ENCODE measurements at places on chromosomes 16 and 17.
A peak's percentile ranks its signal among the peaks of the same experiment; 100 is the strongest.

DNA sequence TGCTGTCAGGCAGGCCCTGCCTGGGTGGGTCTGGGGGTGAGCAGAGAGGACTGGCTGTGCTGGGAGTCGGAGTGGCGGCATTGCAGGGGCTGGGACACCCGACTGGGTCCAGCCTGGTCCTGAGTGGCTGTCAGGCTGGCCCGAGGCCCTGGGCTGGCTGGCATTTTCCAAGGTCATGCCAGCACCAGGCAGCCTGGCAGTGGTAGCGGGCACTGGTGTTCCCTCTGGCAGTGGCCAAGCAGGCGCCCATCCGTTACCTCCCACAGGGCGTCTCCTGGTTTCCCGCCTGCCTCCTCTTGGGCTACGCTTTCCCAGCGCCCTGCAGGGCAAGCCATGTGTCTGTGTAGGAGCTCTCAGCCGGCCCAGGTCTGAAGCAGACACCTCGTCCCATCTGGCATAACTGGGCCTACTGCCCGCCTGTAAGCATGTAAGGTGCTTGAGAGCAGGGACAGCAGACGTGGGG, 5.7 kb upstream of the PKMYT1 start:
- H3K36me3 ChIP-seq, result no peaks in the 10 kb centered on the region
- DNase-seq, result no peak
- H3K4me3 ChIP-seq, result no peak overlapping the region
- no peaks in the 10 kb centered on the region for H3K27me3 ChIP-seq
- H3K4me1 ChIP-seq, result peaks cover under 1% of the 10 kb centered on the region
- H3K27ac ChIP-seq, result no peak overlapping the region

- no peaks in the 10 kb centered on the region for H3K27me3 ChIP-seq
- DNase-seq, result no peak
- no peak overlapping the region for H3K4me3 ChIP-seq
- H3K36me3 ChIP-seq, result no peaks in the 10 kb centered on the region
- H3K4me1 ChIP-seq, result no peaks in the 10 kb centered on the region
- H3K27ac ChIP-seq, result no peak overlapping the region
Measured at GRCh38 chr16:82655072-82655714, 28.4 kb downstream of the CDH13 start.

GRCh38 chr17:4500191-4500571, 1.5 kb downstream of the SPNS2 start:
- peak overlapping the region; percentile 73 for H3K4me3 ChIP-seq
- no peaks in the 10 kb centered on the region for H3K36me3 ChIP-seq
- peaks cover 5% of the 10 kb centered on the region for H3K27me3 ChIP-seq
- no peak overlapping the region for H3K27ac ChIP-seq

DNA sequence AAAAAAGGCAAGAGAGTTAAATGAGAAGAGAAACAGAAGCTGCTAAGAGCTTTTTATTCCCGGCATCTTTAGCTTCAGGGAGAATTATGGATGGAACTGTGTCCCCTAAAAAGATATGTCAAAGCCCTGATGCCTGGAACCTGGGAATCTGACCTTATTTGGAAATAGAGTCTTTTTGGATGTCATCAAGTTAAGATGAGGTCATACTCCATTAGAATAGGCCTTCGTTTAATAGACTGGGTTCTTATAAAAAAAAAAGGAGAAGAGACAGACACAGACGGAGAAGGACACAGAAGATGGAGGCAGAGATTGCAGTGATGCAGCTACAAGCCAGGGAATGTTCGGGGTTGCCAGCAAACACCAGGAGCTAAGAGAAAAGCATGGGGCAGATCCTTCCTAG, 24.6 kb downstream of the CACNG4 start:
- no peaks in the 10 kb centered on the region for H3K27me3 ChIP-seq
- H3K27ac ChIP-seq, result no peak overlapping the region
- H3K4me3 ChIP-seq, result no peak overlapping the region
- no peaks in the 10 kb centered on the region for H3K4me1 ChIP-seq
- no peaks in the 10 kb centered on the region for H3K36me3 ChIP-seq

- no peaks in the 10 kb centered on the region for H3K36me3 ChIP-seq
- H3K27ac ChIP-seq, result no peak overlapping the region
- H3K4me3 ChIP-seq, result no peak overlapping the region
- no peaks in the 10 kb centered on the region for H3K27me3 ChIP-seq
- peak; percentile 78 for DNase-seq
Measured at GRCh38 chr17:1769822-1770477, 8.1 kb downstream of the SERPINF1 start.

DNA sequence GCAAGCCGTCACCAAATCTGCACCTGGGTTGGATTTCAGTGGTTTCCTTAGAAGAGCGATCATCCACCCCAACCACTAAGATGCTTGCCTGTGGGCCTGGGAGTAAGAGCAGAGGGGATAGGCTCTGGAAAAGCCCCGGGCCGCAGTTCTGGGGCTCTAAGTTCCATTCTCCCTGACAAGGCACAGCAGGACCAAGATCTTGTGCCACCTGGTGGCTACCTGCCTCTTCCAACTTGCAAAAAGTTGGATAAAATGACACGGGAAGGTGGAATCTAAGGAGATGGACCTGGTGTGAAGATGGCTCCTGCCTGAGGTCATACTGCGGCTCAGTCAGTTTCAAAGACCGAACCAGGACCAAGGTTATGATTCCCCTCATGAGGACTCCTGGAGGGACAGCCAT, 42.3 kb downstream of the ABCC12 start:
- H3K4me3 ChIP-seq, result no peak overlapping the region
- no peaks in the 10 kb centered on the region for H3K36me3 ChIP-seq
- H3K27ac ChIP-seq, result no peak overlapping the region
- no peak for DNase-seq
- H3K4me1 ChIP-seq, result no peaks in the 10 kb centered on the region

DNA sequence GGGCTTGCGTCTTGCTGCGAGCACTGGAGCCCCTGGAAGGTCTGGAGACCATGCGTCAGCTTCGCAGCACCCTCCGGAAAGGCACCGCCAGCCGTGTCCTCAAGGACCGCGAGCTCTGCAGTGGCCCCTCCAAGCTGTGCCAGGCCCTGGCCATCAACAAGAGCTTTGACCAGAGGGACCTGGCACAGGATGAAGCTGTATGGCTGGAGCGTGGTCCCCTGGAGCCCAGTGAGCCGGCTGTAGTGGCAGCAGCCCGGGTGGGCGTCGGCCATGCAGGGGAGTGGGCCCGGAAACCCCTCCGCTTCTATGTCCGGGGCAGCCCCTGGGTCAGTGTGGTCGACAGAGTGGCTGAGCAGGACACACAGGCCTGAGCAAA, 7.4 kb downstream of the MPG start:
- H3K4me3 ChIP-seq, result no peak overlapping the region
- H3K4me1 ChIP-seq, result no peaks in the 10 kb centered on the region
- no peak for DNase-seq
- H3K36me3 ChIP-seq, result no peaks in the 10 kb centered on the region
- no peaks in the 10 kb centered on the region for H3K27me3 ChIP-seq
- H3K27ac ChIP-seq, result no peak overlapping the region

All from kidney (tissue), 22 donors.